SJSA1 (cell line): ENCODE measurements at places on chromosomes 1 and 21. TPM values are rescaled to one million over a fixed set of nuclear protein-coding genes. Genes with fewer than 3 reads are reported as not detected.

DNA sequence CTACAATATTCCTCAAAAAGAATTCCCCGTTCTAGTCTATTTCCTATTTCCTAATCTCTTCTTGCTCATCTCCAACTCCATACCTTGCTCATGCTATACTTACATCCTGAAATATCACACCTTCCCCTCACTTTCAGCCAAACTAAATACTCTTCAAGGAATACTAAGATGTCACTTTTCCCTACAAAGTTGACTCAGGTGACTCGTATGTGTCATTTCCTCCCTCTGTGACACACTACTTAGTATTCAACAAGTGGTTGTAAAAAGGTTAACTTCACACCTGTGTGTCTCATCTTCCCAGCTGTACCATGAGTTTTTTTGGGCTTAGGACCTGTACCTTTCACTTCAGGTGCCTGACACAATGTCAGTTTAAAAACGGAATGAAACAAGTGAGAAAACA is 81.9 kb upstream of the LBR start:
- H3K27ac ChIP-seq, result peak overlapping the region; percentile 69
- peaks cover 17% of the 10 kb centered on the region for H3K4me1 ChIP-seq

DNA sequence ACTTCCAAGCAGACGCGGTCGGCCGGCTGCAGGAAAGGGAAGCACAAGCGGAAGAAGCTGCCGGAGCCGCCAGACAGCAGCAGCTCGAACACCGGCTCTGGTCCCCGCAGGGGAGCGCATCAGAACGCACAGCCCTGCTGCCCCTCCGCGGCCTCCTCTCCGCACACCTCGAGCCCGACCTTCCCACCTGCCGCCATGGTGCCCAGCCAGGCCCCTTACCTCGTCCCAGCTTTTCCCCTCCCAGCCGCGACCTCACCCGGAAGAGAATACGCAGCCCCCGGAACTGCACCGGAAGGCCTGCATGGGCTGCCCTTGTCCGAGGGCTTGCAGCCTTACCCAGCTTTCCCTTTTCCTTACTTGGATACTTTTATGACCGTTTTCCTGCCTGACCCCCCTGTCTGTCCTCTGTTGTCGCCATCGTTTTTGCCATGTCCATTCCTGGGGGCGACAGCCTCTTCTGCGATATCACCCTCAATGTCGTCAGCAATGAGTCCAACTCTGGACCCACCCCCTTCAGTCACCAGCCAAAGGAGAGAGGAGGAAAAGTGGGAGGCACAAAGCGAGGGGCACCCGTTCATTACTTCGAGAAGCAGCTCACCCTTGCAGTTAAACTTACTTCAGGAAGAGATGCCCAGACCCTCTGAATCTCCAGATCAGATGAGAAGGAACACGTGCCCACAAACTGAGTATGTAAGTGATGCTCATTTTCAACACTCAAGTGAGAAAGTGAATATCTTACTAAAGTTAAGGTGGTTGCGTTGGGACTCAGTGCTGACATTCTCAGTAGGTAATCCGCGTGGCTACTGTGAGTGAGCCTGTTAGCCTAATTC is 25.5 kb downstream of the UTS2 start:
- H3K36me3 ChIP-seq, result peaks cover 57% of the 10 kb centered on the region
- DNase-seq, result no peak
- H3K4me3 ChIP-seq, result no peak overlapping the region
- H3K27me3 ChIP-seq, result no peaks in the 10 kb centered on the region
- no peak overlapping the region for H3K27ac ChIP-seq

GRCh38 chr1:154115180-154115579 is 39.7 kb downstream of the NUP210L start:
- no peaks in the 10 kb centered on the region for H3K36me3 ChIP-seq
- H3K27me3 ChIP-seq, result peaks cover 6% of the 10 kb centered on the region; the same call in 1 of the 2 replicates
- no peaks in the 10 kb centered on the region for H3K4me1 ChIP-seq
- H3K27ac ChIP-seq, result no peak overlapping the region
- DNase-seq, result no peak

GRCh38 chr21:26966649-26967061 is 233 bp downstream of the ADAMTS5 start:
- H3K27ac ChIP-seq, result no peak overlapping the region
- H3K4me3 ChIP-seq, result peak overlapping the region; percentile 41
- no peaks in the 10 kb centered on the region for H3K36me3 ChIP-seq
- 0 out of 2 replicates have a peak, but pooled peaks cover 2% of the 10 kb centered on the region for H3K27me3 ChIP-seq
- H3K4me1 ChIP-seq, result peaks cover 18% of the 10 kb centered on the region

- DNase-seq, result no peak
- no peak overlapping the region for H3K4me3 ChIP-seq
- H3K4me1 ChIP-seq, result peaks cover 35% of the 10 kb centered on the region
- H3K36me3 ChIP-seq, result no peaks in the 10 kb centered on the region
- no peak overlapping the region for H3K27ac ChIP-seq
Measured at GRCh38 chr1:2493218-2493617, 17.1 kb downstream of the PLCH2 start.

DNA sequence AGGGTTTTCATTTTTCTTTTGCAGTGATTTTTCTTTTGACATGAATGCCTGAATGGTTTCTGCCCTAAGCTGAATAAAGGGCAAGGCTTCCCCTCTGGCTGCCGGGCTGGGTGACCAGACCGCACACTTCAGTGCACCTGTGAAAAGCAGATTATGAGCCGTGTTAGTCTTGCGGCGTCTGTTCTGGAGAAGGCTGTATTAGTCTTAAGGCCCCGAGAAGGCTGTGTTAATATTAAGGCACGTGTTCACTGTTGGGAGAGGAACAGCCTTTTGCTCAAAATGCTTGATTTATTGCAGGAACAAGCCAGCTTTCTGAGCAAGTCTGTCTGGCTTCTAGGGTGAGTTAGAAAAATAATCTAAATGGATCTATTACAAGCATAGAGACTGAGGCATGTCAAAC is 54.7 kb upstream of the DNAH14 start:
- no peak for DNase-seq
- H3K4me1 ChIP-seq, result peaks cover 61% of the 10 kb centered on the region
- no peaks in the 10 kb centered on the region for H3K27me3 ChIP-seq
- no peaks in the 10 kb centered on the region for H3K36me3 ChIP-seq

DNA sequence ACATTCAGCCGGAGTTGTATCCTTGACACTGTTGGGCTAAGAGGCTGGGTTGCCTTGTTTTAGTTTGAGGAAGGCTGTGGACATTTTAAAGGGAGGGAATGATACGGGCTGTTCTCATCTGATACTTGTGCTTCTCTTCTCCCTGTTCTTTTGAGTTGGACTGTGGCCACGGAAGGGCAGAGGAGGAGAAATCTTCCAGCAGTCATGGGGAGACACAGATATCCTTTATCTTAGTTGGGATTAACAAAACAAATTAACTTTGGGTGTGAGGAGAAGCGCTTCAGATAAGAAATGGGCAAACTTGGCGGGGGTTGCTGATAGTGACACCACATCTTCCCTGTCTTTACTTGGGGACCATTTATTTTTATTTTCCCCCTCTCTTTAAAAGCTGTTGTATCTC is 138.8 kb downstream of the ROR1 start:
- DNase-seq, result no peak
- no peak overlapping the region for H3K27ac ChIP-seq
- peaks cover 26% of the 10 kb centered on the region for H3K4me1 ChIP-seq
- H3K36me3 ChIP-seq, result no peaks in the 10 kb centered on the region

- H3K27ac ChIP-seq, result no peak overlapping the region
- H3K27me3 ChIP-seq, result no peaks in the 10 kb centered on the region
- DNase-seq, result no peak
- peaks cover 4% of the 10 kb centered on the region; the same call in 1 of the 2 replicates for H3K36me3 ChIP-seq
- no peaks in the 10 kb centered on the region for H3K4me1 ChIP-seq
- H3K4me3 ChIP-seq, result no peak overlapping the region
Measured at GRCh38 chr1:111653709-111654108, 34.1 kb downstream of the RAP1A start.

GRCh38 chr1:215543191-215543606 is 23.9 kb upstream of the KCTD3 start:
- H3K27ac ChIP-seq, result no peak overlapping the region
- DNase-seq, result no peak
- no peak overlapping the region for H3K4me3 ChIP-seq

DNA sequence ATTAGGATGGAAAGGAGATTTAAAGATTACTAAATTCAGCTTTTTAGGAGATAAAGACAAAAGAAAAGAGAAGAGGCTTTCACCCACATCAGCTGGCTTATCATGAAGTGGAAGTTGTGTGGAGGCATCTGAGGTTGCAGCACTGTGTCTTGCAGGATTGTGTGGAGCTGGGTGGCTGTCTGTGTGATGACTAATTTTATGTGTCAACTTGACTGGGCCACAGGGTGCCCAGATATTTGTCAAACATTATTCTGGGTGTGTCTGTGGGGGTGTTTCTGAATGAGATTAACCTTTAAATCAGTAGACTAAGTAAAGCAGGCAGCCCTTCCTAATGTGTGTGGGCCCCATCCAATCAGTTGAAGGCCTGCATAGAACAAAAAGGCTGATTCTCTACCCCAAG is 3.9 kb downstream of the KCNA10 start:
- no peak overlapping the region for H3K27ac ChIP-seq
- H3K4me3 ChIP-seq, result no peak overlapping the region
- no peaks in the 10 kb centered on the region for H3K36me3 ChIP-seq
- peaks cover 4% of the 10 kb centered on the region; the same call in 1 of the 2 replicates for H3K27me3 ChIP-seq
- H3K4me1 ChIP-seq, result no peaks in the 10 kb centered on the region

- H3K4me3 ChIP-seq, result no peak overlapping the region
- H3K27me3 ChIP-seq, result no peaks in the 10 kb centered on the region
- DNase-seq, result no peak
- H3K4me1 ChIP-seq, result peaks cover 48% of the 10 kb centered on the region
Measured at GRCh38 chr1:224499204-224499603, 64.6 kb upstream of the WDR26 start.

DNA sequence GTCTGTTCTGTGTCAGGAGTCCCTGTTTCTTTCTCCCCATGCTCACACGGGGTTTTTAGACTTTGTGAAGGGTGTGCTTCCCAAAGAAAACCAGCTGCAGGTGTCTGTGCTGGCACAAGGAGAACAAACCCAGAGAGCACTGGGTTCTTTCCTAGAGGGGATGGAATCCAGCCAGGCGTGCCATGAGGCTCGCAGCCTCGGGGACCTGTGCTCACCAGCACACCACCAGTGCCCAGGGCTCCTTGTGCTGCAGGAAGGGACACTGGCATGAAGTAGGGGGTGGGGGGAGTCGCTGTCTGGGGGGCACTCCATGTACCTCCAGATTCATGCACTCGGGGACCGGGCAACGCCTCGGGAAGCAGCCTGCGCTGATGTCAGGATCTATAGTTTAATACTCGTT is 57.9 kb downstream of the AGPAT3 start:
- no peaks in the 10 kb centered on the region for H3K27me3 ChIP-seq
- no peak for DNase-seq
- H3K4me3 ChIP-seq, result no peak overlapping the region
- H3K4me1 ChIP-seq, result peaks cover 9% of the 10 kb centered on the region

DNA sequence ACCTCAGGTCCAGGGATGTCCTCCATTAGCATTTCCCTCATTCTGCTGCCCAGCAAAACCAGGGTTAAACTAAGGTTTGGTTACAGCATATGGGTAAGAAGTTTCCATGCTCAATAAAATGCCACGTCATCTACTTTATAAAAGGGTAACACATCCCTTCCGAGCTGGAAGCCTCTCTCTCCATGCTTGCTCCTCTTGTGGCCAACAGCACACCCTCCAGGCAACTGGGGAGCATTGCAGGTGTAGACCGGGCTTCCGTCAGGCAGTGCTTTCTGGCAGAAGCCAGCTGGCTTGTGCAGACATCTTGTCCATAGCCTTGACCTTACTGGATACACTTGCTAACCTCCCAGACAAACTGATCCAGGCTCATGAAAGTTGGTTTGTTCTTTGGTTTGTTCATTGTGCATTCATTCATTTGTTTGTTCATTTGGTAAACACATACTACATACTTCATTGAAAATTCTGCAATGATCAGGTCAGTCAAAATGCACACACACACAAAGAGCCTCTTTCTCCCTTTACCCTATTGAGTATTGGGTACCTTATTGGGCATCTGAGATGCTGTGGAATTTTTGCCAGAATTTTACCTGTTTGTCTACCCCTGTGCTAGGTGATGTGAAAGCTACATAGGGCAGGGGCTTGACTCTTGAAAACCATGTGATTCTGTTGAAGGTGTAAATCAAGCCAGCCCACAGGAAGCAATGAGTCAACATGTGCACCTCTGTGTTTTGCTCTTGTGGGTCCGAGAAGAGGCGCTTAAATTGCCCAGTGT is 422.8 kb downstream of the CAMTA1 start:
- no peak overlapping the region for H3K4me3 ChIP-seq
- H3K27me3 ChIP-seq, result no peaks in the 10 kb centered on the region
- no peaks in the 10 kb centered on the region for H3K4me1 ChIP-seq
- H3K36me3 ChIP-seq, result no peaks in the 10 kb centered on the region
- no peak overlapping the region for H3K27ac ChIP-seq

GRCh38 chr21:27292783-27293182 is 325.9 kb upstream of the ADAMTS5 start:
- DNase-seq, result no peak
- H3K4me3 ChIP-seq, result no peak overlapping the region
- H3K36me3 ChIP-seq, result no peaks in the 10 kb centered on the region

DNA sequence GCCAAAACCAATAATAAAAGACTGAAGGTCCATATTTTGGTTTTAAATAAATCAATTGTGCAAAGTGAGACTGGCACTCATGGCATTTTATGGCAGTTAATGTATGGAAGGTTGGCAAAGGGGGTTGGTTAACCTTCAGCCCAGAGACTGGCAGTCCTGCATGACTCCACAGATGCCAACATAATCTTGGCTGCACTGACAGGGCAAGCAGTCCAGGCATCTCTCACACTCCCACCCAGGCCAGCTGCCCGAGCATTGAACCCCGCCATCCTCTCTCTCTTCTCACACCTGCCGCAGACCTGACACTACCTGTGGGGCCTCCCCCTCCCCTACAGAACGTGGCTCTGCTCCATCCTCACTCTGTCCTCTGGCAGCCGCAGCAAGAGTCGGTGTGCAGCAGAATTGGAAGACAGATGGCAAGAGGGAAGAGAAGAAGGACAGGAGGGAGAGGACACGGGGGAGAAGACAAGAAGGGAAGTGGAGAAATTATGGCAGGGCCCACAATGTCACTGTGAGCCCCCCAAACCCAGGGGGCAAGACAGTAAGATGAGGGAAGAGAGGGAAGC is 43.7 kb downstream of the ITPKB start:
- H3K4me3 ChIP-seq, result no peak overlapping the region
- no peaks in the 10 kb centered on the region for H3K27me3 ChIP-seq
- no peak for DNase-seq
- H3K27ac ChIP-seq, result no peak overlapping the region
- H3K4me1 ChIP-seq, result no peaks in the 10 kb centered on the region
- H3K36me3 ChIP-seq, result no peaks in the 10 kb centered on the region

DNA sequence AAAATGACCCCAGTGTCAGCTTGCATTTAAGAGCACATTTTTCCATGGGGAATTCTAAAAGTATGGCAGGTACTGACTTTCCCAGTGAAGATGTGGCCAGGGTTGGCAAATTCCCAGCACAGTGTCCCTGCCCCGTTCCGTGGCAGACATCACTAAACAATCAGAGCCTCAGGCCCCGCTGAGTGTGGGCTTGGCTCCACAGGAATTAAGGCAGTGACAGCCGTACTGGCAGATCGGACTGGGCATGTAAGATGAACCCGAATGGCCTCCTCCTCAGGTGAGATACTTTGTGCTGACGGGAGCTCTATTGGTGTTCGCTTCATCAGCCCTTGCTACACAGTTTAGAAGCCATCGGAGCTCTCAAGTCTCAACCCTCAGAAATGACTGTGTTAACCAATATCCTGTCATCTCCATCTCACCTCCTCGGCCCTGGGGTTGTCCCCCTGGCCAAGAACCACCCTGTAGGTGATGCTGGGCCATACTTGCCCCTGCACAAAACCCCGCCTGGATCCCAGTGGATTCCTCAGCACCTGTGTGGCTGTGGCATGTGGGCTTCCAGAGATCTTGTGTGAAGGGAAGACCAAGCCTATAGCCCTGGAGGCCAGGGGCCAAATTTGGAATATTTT is 29.0 kb upstream of the ABCG1 start:
- no peak overlapping the region for H3K27ac ChIP-seq
- DNase-seq, result peak; percentile 19
- peaks cover 5% of the 10 kb centered on the region; the same call in 1 of the 2 replicates for H3K4me1 ChIP-seq
- no peaks in the 10 kb centered on the region for H3K27me3 ChIP-seq

Gene EXOC8
- total RNA-seq, result 16.0 and 16.9 TPM in 2 replicates

Gene TRAF5
- 11.8 and 14.4 TPM in 2 replicates for total RNA-seq

Gene FAM43B
- not detected in 2 replicates for total RNA-seq

Gene EPHA2
- 44.0 and 51.0 TPM in 2 replicates for total RNA-seq

Gene PCSK9
- 0.03 TPM in 2 replicates for total RNA-seq
